ENCODE measurements at places on chromosomes 3 and 15.

GRCh38 chr15:38627689-38628277 is 63.2 kb upstream of the RASGRP1 start:
- DNase-seq: no peak

DNA sequence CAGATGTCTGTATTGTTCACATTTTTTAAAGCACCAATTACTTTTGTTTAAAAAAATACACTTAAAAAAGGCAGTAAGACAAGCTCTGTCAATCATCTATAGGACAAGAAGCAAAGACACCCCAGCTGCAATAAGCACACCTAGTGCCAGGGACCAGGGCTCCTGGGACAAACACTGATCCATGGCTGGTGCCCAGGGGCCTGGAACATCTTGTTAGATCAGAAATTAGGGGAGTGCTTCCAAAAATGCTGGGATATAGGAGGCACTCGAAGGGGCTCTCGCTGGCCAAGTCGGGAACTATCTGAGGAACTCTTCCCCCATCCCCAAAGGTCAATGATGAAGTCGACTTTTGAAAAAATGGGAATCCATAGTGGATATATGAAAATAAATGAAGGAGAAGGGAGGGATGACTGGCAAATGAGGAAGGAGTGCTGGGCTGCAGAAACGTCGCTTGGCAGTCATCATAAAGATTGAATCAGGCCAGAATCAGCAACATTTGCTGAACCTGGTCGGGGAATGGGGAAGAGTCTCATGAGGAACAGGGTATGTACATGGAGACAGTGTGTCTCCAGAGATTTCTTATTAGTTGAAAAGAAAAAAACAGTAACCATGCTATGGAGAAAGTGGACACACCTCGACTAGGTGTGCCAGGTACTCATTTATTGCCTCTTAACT is 28.5 kb downstream of the TSPAN3 start:
- no peak for DNase-seq

DNA sequence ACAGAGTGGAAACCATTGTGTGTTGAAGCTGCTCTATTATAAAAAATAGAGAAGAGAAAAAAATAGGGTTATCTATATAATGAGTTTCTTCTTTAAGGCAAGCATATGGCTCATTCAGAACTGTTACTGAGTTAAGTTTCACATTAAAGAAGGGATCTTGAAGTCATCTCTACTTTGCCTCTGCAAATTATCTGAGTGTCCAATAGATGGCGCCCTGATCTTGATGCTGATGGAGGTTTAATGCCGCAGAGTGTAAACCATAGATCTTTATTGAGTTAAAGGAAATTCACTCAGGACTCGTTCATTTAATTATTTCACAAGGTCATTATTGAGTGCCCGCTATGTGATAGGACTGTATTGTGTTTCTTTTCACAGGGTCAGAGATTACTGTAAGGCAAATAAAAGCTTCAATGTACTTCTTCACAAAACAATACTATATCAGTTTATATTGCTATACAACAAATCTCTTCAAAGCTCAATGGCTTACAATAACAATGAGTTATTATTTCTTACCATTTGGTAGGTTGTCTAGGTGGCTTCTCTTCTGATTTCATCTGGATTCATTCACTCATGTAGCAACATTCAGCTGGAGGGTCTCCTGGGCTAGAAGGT is 171.4 kb downstream of the NSUN3 start:
- no peak for DNase-seq

DNA sequence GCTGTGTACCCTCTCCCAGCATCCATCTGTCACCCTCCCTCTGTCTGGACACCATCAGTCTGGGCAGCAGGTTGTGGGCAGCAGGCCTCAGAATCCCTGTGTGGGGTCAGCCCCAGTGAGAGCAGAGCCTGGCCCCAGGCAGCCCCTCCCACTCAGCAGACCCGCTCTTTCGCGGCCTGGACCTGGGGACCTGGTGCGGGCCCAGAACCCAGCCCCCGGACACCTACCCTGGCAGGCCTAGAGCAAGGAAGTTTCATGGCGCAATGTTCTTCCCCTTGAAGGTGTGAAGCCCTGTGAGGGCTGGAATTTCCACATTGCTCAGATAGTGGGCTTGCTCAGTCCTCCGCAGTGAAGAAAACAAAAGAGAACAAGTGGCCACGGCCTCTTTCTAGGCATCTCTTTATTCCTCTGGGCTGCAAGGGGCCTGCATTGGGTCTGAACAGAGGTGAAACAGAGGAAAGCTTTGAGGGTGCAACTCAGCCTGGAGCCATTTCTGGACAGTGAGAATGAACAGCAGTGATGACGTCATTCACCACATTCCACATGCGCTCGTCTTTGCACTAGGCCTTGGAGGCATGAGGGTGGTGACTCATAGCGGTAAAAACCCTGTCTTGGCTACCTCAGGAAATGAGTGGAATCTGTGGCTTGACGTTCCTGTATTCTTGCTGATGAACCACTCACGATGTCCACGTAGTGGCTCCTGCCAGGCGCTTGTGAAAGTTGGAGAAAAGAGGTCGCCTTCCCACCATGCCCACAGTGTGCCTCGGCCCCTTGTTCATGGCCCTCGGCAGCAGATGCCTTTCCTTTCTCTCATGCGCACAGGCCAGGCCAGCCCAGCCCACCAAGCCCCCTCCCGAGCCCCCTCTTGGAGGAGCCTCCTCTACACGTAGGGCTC is 66.1 kb downstream of the SLC30A4 start:
- peak; percentile 37 for DNase-seq

GRCh38 chr15:88394553-88395145 is 72.5 kb downstream of the MRPL46 start:
- no peak for DNase-seq

DNA sequence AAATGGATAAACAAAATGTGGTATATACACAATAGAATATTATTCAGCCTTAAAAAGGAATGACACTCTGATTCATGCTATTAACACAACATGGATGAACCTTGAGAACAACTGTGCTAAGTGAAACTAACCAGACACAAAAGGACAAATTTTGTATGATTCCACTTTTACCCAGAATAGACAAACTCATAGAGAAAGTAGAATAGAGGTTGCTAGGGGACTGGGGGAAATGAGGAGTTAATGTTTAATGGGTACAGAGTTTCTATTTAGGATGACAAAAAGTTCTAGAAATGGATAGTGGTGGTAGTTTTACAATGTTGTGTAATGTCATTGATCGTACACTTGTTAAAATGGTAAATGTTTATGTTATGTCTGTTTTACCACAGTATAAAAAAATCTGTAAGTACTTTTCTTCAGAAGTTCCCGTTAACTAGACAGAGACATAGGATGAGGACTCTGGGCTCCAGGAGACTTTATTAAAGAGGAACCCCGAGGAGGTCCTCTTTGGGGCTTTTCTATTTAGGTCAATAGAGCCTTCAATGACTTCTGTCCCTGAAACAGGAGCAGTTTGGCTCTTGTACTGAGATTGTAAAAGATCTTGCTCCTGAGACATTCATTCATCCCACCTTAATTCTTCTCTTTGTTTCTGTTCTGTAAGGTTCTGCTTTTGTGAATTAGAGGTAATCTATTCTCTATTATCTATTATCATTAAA is 24.5 kb downstream of the ABHD6 start:
- no peak for DNase-seq

DNA sequence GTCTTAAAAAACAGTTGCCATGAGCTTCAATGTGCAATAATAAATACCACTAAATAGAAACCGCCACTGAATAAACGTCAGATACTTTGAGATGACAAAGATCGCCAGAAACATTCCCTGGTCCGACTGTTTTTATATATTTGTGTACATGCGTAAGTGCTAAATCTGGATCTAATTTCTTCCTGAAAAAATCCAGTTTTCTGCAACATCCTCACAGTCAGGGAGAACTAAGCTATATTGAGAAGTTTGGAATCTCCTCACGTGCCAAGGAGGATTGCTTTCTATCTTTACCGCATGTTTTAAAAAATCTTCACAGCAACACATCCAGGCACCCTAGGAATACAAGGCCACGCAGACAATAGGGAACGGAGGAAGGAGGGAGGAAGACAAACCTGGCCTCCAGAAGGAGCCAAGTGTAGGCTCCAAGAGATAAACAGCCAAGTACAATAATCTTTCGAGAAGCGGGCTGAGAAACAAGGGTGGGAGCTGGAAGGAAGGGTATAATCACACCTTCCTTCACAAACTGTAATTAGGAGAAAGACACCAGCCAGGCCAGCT is 5.7 kb downstream of the VGLL4 start:
- no peak for DNase-seq

DNA sequence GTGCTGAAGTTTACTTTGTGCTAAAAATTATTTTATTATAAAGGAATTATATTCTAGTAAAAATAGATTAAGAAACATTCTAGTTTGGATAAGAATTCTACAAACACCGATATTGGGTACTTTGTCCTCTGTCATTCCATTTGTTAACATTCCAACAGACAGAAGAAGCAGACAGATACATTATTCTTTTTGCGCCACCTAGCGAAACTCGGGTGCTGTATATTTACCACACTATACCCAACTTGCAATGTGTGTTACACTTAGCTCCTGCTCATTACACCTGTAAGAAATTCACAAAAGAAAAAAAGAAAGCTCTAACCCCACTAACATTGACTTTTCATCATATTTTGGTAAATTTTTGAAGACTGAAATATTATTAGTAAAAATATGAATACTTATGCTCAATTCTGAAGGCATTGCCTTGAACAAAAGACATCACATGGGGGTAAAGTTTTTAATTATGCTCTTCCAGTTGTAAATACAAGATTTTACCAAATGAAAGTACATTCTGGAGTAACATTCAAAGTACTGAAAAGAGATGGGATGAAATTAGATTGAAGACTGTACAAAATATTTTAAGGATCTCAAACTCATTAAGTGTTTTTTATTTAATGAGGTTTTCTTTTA is 136.5 kb upstream of the MLF1 start:
- DNase-seq: peak; percentile 3

DNA sequence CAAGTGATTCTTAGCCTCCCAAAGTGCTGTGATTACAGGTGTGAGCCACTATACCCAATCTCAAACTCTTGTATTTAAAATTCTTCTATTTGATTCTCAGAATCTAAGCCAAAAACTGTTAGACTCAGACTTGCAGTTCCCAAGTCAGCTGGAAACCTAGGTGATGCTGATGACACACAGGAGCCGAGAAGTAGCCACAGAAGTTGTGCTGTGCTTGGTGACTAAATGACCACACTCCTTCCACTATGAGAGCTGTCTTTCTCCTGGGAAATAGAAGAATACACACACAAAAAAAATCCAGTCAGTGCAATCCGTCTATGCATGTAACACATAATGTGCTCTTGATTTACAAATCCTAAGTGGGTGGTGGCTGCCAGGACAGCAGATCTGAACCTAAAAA is 33.9 kb downstream of the ILDR1 start:
- DNase-seq: no peak

- DNase-seq: no peak
These were observed 10.4 kb upstream of the HDC start for GRCh38 chr15:50275908-50276307.

GRCh38 chr3:51173518-51174271 is 211.4 kb upstream of the MANF start:
- no peak for DNase-seq

DNA sequence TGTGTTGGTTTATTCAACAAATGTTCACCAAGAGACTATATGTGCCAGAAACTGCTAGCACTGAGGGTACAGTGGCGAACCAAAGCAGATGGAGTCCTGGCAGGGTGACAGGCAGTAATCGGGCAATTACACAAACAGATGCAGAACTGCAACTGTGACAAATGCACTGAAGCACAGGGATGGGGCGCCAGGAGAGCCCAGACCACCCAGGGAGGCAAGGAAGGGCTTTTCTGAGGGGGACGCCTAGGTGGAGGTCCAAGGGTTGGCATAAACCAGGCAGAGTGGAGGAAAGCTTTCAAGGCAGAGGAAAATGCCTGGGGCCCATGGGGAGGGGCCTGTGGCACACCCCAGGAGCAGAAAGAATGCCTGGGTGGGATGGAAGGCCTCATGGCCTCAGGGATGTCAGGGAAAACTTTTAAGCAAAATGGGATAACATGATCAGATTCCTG is 5.5 kb downstream of the DIS3L start:
- no peak for DNase-seq

DNA sequence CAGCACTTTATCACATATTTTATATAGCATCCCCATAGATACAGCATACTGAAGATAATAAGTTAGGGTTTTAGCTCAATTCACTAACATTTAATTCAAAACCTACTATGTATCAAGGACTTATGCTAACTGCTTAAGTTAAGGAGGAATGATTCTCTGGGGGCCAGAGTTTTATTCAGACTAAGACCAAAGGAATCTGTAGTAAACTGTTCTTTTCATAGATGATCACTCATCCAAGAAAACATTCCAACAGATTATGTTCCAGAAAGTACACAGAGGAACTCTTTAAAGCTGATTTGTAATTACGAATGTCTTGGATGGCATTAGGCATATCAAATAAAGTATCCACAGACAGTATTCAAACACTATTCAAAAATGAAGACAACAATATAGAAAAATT is 226.4 kb downstream of the SCAPER start:
- no peak for DNase-seq

DNA sequence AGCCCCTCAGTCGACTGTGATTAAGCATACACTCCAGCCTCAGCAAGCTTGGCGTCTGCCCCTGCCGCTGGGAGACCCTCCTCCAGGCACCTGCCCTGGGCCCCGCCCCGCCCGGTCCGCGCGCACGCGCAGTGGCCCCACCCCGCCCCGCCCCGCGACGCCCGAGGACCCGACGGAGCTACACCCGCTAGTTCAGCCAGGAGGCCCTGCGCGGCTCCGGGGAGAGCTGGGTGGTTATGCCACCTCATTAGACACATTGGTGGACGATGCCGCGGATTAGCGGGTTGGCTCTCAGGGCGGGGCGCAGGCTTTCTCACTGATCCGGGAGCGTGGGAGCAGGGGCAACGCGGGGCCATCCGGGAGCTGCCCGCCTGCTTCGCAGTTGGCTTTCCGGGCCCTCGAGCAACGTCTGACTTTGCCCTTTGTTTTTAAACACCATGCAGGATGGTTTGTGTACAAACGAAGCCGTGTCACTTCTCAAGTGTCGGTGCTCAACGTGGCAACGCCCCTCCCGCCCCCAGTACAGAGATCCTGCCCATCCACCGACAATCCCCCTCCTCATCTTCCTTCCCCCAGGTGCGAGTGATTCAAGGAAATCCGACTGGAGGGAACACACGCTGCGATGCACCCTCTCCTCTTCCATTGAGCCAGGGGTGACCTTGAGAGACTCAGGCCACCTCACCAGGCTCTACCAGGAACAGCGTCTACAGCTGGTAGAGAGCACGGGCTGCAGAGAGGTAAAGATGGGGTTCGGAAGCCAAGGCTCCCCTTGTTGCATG is 109.3 kb downstream of the SHQ1 start:
- DNase-seq: peak; percentile 71

- no peak for DNase-seq
These were observed 218.4 kb downstream of the SOX2 start for GRCh38 chr3:181930105-181930504.

DNA sequence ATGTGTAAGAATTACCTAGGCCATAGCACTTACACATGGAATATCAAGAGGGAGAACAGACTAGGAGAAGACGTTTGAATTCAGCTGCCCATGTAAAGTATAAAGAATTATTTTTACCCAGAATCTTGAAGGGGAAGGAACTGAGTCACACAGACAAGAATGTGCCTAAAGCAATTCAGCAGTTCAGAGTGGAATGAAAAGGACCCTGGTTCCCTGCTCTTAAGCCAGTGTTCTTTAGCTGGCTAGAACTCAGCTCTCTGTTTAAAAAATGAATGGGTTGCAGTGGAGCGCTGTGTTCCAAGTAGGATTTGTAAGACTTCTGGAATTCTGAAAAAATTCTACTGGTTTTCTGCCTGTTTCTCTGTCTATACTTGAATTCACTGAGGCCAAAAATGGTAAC is 440.2 kb downstream of the LPP start:
- no peak for DNase-seq

- DNase-seq: no peak
These were observed 15.7 kb downstream of the PDIA5 start for GRCh38 chr3:123082370-123083065.

Measured in stimulated activated CD4-positive, alpha-beta T cell treated with anti-CD3 and anti-CD28 coated beads, Interleukin-4, amount 100 ng/mL, for 1 hour (primary cell).